ENCODE measurements at places on chromosomes 16 and 17.

- no peak for DNase-seq
These were observed 52.1 kb downstream of the SCNN1B start for GRCh38 chr16:23354246-23354645.

DNA sequence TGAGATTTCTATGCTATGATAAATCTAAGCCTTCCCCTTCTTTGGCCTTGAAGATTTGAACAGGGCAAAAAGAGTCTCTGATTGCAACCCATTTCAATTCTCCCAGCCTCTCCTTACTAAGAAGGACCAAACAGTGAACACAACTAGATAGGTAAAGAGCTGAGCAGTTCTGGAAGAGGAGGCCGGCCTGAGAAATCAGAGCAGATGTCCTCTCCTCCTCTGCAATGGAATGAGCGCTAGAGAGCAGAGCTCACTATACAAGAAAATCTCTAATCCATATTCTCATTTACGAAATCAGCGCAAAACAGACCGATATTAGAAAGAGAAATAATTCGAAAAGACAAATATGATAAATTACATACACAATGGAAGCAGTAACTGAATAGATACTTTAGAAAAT is 124.2 kb downstream of the CDK5R1 start:
- no peak for DNase-seq

GRCh38 chr17:78977681-78977943 is 2.1 kb downstream of the LGALS3BP start:
- DNase-seq = no peak

DNA sequence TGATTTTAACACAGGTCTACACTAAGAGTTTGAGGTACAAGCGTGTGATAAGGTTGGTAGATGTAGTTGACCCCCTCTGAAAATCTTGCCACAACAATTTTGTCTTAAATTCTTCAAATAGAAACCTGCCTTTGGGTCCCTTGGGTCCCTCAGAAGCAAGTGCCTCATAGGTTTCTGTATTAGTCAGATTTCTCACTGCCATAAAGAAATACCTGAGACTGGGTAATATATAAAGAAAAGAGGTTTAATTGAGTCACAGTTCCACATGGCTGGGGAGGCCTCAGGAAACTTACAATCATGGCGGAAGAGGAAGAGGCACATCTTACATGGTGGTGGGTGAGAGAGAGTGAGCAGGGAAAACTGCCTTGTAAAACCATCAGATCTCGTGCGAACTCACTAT is 301.2 kb downstream of the MAP2K6 start:
- DNase-seq = no peak

DNA sequence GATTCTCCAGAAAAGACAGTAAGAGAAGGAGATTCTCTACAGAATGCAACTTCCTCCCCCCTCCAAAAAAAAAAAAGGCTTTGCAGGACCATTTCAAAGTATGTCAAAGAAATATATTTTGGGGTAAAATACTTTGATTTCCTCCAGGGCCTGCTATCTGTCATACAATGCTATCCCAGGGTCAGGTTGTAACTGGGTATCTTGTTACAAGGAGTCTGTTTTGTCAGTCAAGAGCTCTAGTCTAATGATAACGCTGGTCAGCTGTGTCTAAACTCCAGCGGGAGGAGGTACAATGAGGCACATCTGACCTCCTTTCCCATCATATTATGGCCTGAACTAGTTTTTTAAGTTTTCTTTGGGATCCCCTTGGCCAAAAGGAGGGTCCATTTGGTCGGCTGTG is 408.4 kb upstream of the CDH5 start:
- DNase-seq = no peak

- no peak for DNase-seq
These were observed 135.6 kb downstream of the BANP start for GRCh38 chr16:88086571-88087516.
